ENCODE measurements at places on chromosomes 5 and 9.
A peak's percentile ranks its signal among the peaks of the same experiment; 100 is the strongest.

- no peak for DNase-seq
Measured at GRCh38 chr5:38099205-38100168, 158.9 kb upstream of the EGFLAM start.

GRCh38 chr9:21903380-21903965 is 90.7 kb downstream of the CDKN2A start:
- DNase-seq, result no peak

DNA sequence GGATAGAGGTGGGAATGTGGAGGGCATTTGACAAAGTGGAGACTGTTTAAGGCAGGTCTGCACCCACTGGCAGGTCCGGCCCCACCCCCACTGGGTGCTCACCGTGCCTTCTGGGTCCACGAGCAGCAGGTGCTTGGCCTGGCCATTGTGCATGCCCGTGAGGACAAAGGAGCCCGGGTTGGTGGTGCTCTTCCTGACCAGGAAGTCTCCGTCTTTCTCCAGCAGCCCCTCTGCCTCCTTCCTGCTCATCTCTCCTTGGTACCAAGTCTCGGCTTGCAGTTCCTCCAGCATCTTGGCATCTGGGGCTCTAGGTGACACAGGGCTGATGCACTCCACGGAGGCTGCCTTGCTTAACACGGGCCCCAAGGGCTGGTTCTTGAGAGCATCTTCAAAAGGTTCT is 46.6 kb downstream of the S1PR3 start:
- no peak for DNase-seq

- DNase-seq, result no peak
Measured at GRCh38 chr9:20551835-20552234, 70.5 kb downstream of the MLLT3 start.

GRCh38 chr5:174337276-174338184 is 292.0 kb downstream of the NSG2 start:
- peak; percentile 20 for DNase-seq

GRCh38 chr9:35675732-35676392 is 2.1 kb downstream of the CA9 start:
- peak; percentile 75 for DNase-seq

DNA sequence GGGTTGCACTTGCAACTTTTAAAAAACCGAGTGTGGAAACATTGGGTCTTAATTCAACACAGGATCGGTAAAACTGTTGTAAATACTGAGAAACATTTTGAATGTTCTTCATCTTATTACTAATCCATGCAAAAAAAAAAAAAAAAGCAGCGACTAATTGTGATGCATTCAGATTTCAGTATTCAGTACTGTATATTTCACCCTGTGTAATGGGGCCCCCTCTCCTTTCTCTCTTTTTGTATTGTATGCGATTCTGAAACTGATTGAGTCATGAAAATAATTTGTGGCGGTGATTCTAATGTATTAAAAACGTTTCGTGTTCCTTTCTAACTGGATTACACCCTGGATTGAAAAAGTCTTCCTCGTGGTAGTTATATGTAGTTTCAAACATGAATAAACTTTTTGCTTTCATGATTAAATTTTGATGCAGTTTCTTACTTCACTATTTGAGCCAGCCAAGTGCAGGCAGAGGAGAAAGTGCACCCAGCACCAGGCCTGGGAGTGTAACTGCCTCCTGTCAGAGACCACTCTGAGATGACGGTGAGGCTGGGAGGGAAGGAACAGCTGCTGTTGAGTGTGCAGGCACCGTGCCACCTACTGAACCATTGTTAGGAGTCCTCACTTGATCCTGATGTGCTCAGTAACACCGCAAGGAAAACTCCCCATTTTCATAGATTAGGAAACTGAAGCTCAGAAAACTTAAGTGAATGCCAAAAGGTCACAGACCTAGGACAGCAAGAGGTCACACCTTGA is 220.0 kb downstream of the PBX3 start:
- no peak for DNase-seq

DNA sequence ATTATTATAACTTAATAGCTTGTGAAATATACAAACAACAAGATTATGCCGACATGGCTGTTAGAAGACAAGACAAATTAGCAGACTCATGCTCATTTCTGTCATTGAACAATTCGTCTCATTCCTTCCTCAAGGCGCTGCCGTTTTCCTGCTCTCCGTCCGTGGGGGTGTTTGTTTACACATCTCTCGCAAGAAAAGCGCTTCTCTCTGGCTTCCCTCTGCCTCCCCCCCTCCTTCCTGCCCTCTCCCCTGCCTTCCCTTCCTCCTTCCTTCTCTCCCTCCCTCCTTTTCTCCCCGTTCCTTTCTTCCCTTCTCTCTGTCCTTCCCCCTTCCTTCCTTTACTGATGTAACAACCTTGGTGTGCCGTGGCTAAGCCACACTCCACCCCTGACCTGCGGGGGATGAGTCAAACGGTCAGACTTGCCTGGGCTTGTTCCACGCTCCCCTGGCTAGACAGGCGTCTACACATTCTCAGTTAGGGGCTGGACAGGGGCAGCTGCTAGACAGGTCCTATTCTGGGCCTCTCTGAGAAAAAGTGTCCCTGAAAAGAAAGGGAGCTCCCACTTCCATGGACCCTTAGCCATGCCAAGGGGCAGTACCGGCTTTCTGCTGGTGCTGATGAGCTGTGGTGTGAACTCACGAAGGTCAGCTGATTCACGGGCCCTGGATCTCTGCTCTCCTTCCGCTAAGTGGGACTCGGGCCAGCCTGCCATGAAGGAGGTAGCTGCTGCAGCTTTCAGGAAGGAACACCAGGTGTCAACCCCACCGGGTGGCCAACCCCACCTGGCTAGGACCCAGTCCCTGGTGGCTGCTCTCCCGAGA is 32.0 kb upstream of the SPTLC1 start:
- no peak for DNase-seq

DNA sequence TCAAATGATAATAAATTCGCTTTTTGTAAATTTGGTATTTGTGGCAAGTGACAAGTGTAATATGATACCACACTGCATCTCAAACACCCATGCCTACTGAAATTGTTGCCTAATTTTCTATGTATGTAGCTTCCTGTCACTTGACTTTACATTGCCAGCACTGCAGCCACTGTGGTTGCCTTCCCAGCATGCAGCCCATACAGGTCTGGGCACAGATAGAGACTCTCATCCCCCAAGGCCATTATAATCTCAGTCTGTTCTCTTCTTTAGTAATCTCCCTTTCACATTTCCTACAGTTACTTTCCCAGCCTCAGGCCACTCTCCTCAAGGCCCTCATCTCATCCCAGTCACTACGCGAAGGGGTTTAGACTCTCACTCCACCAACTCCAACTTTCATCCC is 1200.6 kb downstream of the PTPRD start:
- no peak for DNase-seq

DNA sequence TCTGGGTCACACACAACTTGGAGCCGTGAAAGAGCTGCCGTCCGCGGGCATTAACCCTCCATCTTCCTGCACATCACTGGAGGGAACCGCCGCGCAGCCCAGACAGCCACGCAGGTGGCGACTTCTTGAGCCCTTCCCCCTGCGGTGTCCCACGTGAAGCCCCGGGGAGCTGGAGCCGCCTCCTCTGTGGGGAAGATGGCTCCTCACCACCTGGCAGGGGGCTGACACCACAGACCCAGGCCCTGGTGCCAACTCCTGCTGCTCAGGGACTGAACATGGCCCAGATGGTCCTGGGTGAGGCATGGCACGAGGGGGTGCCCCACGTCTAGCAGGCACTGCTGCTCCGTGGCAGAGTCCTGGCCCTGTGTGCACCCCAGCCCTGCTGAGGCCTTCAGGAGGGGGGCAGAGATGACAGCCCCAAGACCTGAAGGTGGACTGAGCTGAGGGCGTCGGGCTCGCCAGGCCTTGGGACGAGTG is 38.9 kb downstream of the NDUFS6 start:
- no peak for DNase-seq

Data from right lung (tissue), 10 donors.